NCI-H1436 treated with DMSO at 0.1 percent for 48 hours (cell line): ENCODE measurements at places on chromosomes 12 and 14.

GRCh38 chr12:104304261-104305009 lies 896 bp downstream of the EID3 start:
- no peak for DNase-seq

DNA sequence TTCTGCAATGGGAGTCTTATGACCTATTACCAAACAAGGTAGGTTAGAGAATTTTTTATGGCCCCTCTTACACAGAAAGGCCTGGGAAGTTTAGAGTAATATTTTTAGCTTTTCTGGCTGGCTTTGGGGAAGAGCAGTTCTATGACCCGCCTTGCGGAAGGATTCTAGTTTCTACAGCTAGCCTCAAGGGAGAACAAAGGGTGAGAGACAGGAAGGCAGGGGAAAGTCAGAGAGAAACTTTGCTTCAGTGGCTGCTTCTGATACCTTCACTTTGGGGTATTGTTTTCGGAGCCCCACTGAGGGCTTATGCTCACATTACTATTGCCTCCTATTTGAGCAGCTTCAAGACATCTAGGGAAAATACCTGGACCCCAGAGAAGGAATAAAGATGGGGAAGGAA lies 80.7 kb upstream of the NUDT4 start:
- no peak for DNase-seq

DNA sequence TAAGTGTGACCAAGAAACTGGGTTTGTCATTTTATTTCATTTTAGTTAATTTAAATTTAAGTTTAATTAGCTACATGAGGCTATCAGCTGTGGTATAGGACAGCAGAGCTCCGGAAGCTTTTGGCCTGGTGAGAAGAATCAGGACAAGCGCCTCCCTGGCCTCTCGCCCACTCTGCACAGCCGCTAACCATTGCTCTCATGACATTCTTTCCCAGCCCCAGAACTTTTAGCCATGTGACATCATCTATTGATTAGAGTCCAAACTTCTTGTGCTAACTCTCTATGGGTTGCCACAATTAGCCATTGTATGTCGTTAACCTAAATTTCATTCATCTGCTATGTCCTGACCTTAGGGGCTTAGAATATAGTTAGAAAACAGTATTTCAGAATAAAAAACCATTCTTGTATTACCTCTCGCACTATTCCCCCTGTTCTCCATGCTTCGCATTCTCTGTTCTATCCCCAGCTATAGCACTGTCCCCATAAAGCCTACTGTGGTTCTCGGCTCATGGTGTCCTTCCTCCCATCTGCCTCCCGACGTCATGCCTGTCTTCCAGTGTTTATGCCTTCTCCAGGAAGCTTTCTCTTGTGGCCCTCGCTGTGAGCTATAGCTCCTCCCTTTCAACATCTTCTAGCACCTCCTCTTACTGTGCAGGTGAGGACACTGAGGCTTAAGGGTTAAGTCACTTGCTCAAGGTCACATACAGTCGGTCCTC lies 23.5 kb downstream of the SSH1 start:
- no peak for DNase-seq

DNA sequence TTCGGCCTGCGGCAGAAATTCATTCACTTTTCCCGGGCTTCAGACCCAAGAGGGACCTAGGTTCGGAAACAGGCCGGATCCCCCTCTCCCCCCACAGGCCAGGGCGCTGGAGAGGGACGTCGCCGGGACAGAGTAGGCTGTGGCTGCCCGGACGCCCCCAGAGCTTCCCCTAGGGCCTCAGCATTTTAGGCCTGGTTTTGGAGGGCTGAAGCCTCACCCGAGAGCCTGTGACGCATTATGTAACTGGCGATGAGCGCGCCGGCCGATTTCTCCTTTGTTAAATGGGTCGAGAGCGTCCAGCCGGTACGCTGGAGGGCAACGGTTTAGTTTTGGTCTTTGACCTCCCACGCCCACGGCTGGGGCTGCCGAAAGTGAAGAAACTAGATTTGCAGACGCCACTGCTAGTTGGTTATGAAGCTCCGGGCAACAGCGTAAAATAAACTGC lies 657 bp downstream of the PEBP1 start:
- no peak for DNase-seq

DNA sequence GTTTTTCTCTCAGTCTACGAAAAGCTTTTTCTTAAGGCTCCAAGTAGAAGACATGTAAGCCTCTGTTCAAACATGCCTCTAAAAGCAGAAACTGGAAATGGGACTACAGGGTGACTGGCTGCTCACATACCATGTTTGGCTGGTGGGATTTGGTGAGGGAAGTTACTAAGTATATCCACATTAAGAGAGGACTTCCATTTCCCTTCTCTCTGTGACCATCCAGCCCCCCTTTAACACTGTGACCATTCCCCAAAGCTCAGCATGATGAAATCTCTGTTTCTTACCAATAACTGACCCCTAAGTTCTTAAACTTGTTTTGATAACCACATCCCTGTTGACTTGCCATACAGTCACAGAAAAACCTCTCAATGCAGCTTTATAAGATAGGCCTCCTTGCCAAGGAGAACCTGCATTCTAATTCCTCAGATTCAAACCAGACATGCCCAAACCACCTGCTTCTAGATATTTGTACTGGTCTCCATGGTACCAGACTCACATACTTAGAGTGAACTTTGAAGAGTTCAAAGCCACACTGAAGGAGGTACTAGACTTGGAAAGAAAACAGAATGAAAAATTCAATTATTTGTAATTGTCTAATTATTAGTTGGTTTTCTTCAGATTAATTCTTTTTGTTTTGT lies 102.2 kb downstream of the VEZT start:
- DNase-seq = no peak

DNA sequence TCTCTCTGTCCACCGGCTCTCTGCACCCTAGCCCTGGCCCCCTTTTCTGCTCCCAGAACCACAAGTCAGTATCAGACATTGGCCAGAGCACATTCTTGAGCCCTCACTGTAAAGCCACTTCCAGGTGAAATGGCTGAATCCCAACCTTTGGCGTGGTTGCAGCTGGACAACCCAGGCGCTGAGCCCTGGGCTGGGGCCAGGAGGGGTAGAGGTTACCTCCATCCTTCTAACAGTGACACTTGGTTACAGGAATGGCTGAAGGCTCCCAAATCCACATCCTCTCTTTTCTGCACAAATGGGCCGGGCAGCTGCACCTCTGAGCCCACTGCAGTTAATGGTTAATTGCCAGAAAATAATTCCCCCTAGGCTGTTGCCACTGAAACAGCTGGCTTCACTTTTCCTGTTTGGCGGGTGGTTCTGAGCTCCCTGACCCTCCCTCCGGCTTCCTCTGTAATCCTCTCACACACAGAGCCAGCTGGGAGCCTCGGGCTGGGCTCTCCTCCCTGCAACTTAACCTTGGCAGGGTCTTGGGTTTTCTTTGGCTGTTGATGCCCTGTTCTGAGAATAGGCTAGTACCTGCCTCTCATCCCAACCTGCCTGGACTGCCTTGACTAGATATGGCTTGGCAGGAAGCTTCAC lies 44.1 kb downstream of the TSPAN11 start:
- DNase-seq = no peak

GRCh38 chr12:49698619-49699545 lies 8.3 kb downstream of the FMNL3 start:
- no peak for DNase-seq

DNA sequence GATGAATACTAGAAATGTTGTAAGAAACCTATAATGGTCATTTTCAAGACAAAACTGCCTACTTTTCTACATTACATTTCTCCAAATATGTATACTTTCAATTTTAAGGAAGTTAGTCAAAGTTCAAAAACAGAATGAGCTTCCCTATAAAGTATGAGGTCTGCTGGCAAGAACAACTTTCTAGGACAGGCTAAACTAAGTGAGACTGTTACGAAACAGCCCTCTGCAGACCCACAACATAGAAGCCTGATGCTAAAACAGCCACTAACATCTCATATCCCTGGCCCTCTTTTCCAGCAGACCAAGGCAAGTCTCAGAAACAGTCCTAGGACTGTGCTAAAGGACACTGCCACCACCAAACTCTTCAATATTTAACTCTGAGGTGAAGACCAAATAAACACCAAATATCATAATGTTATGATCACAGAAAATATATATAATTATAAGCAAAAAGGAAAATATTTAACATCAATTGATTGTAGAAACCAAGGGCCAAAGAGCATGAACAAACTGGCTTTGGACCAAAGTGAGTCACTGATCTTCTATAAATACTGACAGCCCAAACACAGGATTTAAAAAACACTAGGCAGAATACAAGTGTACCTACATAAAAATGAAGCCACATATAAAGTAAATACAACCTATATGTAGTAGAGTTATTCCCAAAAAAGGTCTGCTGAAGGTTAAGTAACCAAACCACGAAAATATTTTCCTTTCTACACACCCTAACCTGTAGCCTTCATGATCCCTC lies 27.7 kb downstream of the PPP4R3A start:
- DNase-seq = no peak

GRCh38 chr12:14577344-14577743 lies 9.7 kb upstream of the PLBD1 start:
- DNase-seq = no peak

- DNase-seq = no peak
These were observed 22.4 kb upstream of the FBXO21 start for GRCh38 chr12:117212563-117213190.

- DNase-seq = no peak
These were observed 88.8 kb downstream of the GALNT8 start for GRCh38 chr12:4809013-4809448.

DNA sequence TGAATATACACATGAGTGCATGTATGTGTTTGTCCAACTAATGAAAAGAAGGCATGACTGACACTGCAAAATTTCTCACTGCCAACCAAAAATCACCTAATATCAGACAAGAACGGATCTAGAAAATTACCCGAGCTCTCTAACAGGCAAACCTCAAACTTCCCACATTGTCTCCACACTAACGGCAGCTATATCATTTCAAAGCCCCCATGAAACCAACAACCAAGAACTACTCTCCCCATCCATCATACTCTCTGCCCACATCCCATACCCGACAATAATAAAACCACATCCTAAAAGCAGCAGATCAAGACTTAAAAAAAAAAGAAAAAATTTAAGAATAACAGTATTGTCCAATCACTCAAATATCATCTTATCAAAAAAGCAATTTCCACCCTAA lies 227.1 kb downstream of the CEP128 start:
- DNase-seq = no peak

DNA sequence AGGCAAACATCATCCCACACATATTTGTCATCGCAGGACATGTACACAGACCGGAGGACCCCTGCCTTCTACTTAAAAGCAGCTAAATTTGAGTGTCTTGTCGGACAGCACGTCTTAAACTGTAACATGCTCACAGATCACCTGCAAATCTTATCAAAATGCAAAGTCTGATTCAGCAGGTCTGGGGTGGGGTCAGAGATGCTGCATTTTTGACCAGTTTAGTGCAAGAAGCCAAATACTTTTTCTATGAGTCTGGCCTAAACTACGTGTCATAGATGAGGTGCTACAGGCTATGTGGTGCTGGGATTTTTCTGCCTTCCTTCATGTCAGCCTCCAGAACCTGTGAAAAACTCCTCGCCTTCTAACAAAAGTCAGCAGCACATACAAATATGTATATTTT lies 178.8 kb upstream of the LHX5 start:
- no peak for DNase-seq

GRCh38 chr14:59271256-59271655 lies 82.8 kb downstream of the DAAM1 start:
- no peak for DNase-seq

DNA sequence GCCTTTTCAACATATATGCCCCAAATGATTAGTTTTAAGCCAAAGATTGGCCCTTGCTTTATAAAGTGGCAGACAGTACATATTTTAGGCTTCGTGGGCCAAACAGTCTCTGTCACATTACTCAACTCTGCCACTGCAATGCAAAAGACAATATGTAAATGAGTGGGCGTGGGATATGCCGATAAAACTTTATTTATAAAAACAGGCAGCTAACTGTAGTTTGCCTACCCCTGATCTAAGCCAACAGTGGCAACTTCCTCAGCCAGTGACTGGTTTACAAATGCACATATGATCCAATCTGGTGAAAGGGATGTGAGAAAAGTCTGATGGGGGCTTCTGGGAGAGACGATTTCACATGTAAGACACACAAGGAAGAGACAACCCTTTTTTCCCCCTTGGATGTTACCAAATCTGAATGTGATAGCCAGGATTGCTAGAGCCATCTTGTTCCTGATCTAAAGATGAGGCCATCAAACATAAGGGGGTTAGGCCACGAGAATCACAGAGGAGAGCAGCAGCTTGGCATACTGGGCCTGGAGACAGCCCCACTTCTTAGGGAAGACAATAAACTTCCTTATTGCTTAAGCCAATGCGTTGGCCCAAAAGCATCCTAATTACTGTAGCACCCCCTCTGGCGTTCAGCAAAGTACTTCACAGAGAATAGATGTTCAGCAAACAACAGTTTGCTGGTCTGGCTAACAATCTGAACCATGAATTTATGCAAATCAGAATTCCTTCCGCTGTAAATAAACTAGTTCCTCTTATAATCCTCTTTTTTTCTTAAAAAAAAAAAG lies 75.2 kb upstream of the TMCC3 start:
- no peak for DNase-seq
